ENCODE measurements at places on chromosomes 12 and 14.

DNA sequence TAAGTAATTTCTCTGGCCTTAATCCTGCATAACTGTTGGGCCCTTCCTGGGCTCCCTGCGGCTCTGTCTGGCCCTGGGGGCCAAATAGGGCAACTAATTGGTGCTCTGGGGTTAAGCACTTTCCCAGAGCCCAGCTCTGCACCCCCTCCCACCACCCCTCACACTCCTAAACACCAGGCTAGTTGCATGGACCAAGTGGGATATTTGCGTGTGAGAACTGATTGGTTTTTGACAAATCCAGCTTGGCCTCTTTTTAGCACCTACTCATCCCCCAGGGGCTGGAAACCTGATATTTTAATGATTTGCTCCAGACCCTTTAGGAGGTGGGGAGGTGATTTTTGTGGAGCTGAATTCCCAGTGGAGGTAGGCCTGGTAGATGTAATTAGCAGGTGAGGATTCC is 91.9 kb downstream of the DICER1 start:
- DNase-seq: no peak

GRCh38 chr12:67562513-67563287 is 85.8 kb upstream of the DYRK2 start:
- DNase-seq: no peak

- no peak for DNase-seq
These were observed 60.4 kb upstream of the FAR2 start for GRCh38 chr12:29088611-29089219.

DNA sequence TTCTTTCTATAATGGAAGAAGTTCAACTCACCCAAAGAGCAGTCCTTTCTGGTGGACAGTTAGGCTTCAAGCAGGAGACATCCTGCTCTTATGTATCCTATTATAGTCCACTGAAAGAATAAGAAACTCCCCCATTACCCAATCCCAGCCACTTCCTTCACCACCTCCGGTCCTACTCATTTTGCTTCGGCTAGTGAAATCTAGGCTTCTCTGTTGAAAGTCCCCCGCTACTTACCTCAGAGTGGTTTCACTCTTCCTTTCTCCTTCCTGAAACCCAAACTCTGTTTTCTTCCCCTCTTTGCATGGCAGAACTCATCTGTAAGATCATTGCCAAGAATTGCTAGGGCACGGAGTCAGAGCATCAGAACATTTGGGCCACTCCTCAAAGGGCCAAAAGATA is at the start of gene GPR84:
TSS of gene GPR84 (minus strand) at position 74 of the 400 bp plus-strand sequence. CDS start 635 bp downstream, outside the sequence.
- DNase-seq: no peak

GRCh38 chr12:82425241-82425640 is 66.9 kb downstream of the METTL25 start:
- DNase-seq: no peak

GRCh38 chr14:49164074-49164473 is 422.1 kb downstream of the RPS29 start:
- DNase-seq: no peak

- no peak for DNase-seq
These were observed 4.8 kb downstream of the ITPK1 start for GRCh38 chr14:93110856-93111419.

GRCh38 chr14:76012354-76012753 is 26.8 kb downstream of the IFT43 start:
- no peak for DNase-seq

GRCh38 chr14:105881021-105881930 is 354.9 kb downstream of the TMEM121 start:
- DNase-seq: no peak

DNA sequence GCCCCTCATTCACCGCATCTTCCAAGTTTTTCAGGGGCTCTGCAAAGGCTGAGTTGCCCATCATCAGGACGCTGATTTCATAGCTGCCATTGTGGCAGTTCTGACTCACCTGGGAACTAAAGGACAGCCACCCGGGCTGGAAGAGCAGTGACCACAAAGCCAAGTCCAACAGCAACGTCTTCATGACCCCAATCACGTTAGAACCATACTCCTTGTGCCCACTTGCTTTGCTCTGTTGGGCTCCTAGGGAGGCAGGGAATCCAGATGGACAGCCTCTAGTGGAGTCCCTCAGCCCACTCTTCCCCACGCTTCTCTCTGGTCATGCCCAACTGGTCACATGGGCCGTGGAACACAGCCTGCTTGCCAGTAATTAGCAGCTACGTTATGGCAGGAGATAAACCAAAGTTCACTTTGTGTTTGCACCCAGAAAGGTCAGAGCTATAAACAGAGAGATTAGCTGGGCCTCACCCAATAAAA is at the start of gene GUCY2C:
TSS of gene GUCY2C (minus strand) at position 335 of the 477 bp plus-strand sequence. CDS start at position 184, 151 bp downstream.
- DNase-seq: no peak

DNA sequence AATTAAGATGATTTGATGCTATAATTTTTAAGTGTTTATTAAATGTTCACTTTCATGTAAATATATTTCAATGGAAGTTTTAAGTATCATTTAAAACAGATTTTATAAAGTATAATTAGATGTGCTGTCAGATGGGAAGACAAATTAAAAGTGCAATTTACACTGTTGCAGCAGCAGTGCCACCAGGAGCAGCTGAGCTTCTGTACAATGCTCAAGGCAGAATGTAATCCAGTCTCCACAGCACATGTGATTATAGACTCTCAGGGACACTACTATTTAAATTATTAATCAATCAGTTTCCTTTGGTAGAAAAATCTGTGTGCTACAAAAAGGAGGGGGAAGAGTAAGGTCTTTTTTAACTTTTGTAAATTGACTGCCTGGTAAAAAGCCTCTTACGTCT is 285.7 kb upstream of the USP15 start:
- DNase-seq: no peak
